LHCN-M2 (cell line): ENCODE measurements at places on chromosomes 6 and 20. TPM values are rescaled to one million over a fixed set of nuclear protein-coding genes. Genes with fewer than 3 reads are reported as not detected.

- DNase-seq: no peak
Observed at GRCh38 chr6:53659458-53659857, 6.1 kb downstream of the KLHL31 start.

DNA sequence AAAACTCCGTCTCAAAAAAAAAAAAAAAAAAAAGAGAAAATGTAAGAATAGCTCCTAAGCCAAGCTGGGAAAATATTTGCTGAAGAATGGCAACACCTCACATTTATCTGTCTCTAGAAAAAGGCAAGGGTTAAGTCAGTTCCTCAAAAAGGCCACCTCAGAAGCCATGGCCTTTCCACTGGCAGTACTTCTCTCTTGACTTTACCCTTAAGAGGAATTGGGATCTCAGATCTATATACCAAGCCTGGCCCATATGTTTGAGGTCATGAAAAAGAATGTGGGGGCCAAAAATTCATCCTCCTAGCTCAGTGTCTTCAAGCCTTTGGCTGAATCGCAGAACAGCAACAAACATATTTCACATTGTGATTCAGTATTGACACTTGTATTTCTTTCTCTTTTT lies 10.9 kb upstream of the NCOA3 start:
- no peak for DNase-seq

The PRKN gene
- 1.7 and 2.4 TPM in 2 replicates for total RNA-seq

The HLA-F gene
- total RNA-seq: 2.4 TPM in 1 of 2 replicates, not detected in the other

DNA sequence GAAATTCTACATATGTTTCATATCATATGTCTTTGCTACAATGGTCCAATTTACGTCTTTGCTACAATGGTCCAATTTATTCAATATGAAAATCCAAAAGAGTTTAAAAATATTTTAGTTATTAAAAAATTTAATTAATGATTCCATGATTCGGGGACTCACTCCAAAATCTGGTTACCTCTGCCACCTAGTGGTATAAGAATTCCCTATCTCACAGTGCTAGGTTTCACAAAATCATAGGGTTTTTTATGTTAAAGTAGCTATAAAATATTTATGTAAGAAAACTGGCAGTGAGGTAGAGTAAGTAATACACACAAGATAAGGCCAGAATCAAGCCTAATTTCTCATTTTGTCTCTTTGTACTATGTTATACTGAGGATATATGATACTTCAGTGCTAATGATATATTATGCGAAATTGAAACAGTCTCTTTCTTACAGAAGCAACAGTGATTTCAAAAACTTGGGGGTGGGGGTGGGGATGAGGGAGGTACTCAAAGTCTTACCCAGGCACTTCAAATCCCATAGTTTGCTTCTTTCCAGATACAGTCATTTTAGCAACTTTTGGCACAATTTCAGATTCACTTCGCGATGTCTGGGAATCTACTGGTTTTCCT lies 52.3 kb downstream of the HBS1L start:
- peak; percentile 9 for DNase-seq

DNA sequence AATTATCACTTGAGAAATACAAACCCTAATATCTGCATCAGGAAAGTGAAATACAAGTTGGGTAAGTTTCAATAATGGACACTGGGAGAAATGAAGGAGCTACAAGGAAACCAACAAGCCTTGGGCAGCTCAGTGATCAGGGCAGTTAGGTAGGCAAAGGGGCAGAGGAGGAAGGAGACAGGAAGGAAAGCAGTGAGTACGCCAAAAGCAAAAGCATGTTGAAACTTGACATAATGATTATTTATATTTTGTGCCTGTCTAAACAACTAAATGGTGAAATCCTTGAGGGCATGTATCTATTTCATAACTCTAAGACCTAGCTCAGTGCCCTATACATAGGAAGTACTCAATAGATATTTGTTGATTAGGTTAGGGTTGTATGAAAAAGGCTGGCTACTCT lies 23.3 kb downstream of the PXT1 start:
- no peak for DNase-seq

The PSORS1C1 gene
- 0.64 and 0.69 TPM in 2 replicates for total RNA-seq

The ASIP gene
- total RNA-seq: not detected in 2 replicates

DNA sequence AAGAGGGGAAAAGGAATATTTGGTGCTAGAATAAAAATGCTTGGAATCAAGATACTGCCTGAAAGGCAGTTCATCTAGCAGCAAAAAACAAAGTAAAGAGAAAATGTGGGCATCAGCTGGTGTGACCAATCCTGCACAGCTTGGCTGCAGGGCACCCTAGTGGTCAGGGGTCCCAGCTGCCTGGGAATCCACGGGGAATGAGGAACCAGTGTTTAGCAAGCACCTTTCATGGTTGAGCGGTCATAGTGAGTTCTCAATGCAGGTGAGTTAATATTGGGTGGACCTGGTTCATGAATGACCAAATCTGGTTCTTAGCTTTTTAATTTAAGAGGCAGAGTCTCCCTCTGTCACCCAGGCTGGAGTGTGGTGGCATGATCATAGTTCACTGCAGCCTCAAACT lies 53.3 kb downstream of the CAP2 start:
- DNase-seq: peak; percentile 8

DNA sequence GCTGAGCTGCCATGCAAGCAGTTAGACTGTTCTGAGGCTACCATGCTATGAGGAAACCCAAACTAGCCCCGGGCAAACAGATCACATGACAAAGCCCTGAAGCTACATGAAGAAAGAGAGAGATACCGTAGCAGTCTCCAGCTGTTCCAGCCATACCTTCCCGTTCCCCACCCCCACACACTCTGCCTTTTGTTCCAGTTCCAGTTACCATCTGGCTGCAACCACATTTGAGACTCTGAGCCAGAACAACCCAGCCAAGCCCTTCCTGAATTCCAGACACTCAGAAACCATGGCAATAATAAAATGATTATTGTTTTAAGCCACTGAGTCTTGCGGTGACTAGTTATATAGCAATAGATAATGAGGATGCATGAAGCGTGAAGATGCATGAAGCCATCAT lies 28.3 kb downstream of the RIN2 start:
- peak; percentile 96 for DNase-seq

DNA sequence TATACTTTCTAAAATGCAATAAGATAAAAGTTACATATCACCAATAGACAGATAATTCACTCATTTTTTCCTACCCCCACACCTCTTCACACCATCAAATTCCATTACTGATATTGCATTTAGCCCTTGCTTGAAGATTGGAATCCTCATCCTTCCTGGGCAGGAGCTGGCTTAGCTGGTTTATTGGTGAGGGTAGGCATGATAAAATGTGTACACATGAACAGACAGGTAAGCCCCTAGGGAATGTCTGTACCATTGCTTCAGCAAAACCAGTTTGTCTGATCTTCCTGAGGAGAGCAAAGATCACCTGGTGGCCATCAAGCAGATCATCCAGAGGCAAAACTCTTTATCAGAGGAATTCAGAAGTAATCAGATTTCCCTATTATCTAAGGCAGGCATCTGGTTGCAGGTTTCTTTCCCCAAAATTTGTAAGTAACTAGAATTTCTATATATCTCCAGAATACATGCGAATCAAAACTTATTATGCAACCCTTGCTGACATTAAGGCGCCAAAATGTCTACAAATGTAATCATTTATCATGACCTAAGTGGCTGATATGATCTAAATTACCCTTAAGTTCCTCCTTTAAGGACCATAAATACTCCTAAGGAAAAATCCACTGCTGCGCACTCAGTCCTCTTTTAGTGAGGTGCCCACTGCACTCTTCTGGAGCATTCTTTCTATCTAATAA lies 6.6 kb upstream of the FABP7 start:
- no peak for DNase-seq

DNA sequence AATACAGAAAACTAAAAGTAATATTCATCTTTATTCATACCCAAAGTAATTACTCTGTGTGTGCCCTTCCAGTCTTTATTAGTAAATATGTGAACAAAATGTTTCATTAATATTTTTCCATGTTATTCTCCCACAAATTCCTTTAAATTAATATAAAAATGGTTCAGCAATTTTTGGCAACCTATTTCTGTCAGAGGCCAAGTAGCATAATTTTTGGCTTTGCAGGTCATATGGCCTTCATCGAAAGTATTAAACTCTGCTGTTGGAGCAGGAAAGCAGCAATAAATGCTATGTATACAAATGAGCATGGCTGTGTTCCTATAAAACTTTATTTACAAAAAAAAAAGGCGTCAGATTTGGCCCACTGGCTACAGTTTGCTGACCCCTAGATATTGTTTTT lies 16.1 kb downstream of the ZC2HC1B start:
- DNase-seq: no peak

The CALHM4 gene
- 0.26 and 1.3 TPM in 2 replicates for total RNA-seq

- no peak for DNase-seq
Observed at GRCh38 chr20:50746138-50746940, 15.0 kb downstream of the PARD6B start.

The RSPH9 gene
- total RNA-seq: not detected in 2 replicates

DNA sequence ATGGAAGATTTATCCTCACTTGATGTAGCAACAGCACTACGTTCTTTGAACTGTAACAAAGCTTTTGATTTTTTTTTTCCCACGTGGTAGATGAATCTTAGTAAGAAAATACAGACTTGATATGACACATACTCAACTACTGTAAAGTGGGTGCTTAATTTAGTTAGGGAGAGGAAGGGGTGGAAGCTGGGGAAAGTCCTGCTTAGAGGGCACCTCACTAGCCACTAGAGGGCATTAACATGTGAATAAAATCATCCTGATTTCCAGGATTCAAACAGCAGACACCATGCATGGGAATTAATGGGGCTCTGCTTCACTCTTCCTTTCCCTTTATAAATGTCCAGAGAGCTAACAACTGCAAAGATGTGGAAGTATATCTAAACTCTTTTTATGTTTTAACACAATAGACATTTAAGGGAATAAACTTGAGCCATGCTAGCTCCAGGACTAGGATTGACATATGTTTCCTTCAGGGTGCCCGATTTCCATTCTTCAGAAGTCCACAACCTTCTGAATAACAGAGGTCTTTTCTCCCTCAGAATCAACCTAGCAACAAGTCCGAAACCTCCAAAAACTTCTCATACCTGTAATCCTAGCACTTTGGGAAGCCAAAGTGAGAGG lies 250.1 kb downstream of the ATXN1 start:
- peak; percentile 62 for DNase-seq

DNA sequence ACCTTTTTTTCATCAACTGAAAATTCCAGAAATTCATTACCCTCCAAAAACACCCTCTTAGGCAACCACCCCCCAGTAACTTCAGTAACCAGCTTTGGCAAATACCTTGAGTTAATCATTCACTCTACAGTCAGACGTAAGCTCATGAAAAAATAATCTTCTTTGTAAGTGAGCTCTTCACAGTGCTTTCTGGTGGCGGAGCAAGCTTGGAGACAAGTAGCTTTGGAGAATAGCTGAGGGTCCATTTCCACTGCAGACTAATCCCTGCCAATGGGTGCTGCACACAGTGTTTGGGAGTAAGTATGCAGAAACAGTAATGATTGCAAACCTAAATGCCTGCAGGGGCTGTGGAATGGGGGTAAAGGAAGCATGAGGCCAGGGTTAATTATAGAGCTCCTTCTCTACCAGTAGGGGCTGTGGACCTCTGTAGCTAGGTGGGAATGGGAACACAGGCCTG lies 56.8 kb upstream of the HINT3 start:
- no peak for DNase-seq

The DEFB119 gene
- total RNA-seq: not detected in 2 replicates

- DNase-seq: peak; percentile 37
Observed at GRCh38 chr20:2544211-2544610, 7.8 kb downstream of the TMC2 start.

DNA sequence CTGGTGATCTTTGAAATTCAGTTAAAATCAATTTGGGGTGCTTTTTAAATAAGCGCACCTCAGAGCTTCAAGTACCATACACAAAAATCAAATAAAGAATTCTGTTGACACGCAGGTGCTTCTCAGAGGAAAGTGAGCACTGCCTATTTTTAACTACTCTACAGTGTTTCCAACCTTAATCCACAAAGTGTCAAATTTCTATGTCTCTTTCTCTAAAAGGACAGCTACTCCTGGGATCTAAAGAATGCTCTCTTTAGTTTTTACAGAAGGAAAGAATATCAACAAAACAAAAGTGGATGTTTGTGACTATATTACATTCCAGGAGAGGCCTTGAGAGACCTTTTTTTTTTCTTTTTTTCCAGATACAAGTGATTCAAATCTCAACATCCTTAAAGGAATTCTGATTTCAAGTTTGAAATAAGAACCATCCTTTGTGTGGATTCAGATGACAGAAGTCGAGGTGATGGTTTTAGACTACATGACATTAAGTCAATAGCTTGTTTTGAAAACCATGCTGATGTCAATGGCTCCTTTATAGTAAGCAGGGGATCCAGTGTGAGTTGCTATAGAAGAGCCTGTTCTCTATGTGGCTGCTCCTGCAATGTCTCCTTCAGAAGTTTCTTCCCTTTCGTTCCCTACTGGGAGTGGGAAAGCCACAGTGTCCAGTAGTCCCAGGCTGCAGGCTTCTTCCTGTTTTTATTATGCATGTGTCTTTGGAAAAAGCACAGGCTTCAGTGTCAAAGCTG lies 67.2 kb upstream of the DEFB112 start:
- no peak for DNase-seq

- DNase-seq: no peak
Observed at GRCh38 chr20:1255675-1256074, 10.4 kb upstream of the SNPH start.

- no peak for DNase-seq
Observed at GRCh38 chr6:124535746-124536145, 426.5 kb upstream of the RNF217 start.

GRCh38 chr20:50237349-50237748 lies 46.7 kb downstream of the CEBPB start:
- DNase-seq: no peak

The SSTR4 gene
- total RNA-seq: not detected in 2 replicates

GRCh38 chr6:84651583-84651982 lies 112.8 kb downstream of the TBX18 start:
- no peak for DNase-seq

DNA sequence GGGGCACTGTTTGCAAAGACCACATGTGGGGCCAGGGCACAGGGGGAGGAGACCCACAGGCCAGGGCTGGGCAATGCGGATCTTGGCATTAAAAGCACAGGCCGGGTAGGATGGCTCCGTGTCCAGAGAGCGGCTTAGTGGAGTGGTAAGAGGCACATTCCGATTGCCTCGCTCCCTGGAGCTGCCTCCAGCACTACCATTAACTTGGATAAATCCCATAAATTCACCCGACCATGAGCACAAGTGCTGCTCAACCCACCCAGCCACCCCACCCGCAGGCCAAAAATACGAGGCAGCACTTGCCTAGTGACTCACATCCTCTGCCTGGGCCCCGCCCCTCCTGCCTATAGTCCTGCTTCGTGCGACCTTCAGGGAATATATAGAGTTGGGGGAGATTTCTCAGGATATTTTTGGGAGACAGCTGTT lies 67.5 kb upstream of the QKI start:
- peak; percentile 9 for DNase-seq

GRCh38 chr20:40942006-40942405 lies 86.6 kb upstream of the TOP1 start:
- DNase-seq: no peak
